ENCODE measurements at places on chromosomes 12 and 14. TPM values are rescaled to one million over a fixed set of nuclear protein-coding genes. Genes with fewer than 3 reads are reported as not detected.

DNA sequence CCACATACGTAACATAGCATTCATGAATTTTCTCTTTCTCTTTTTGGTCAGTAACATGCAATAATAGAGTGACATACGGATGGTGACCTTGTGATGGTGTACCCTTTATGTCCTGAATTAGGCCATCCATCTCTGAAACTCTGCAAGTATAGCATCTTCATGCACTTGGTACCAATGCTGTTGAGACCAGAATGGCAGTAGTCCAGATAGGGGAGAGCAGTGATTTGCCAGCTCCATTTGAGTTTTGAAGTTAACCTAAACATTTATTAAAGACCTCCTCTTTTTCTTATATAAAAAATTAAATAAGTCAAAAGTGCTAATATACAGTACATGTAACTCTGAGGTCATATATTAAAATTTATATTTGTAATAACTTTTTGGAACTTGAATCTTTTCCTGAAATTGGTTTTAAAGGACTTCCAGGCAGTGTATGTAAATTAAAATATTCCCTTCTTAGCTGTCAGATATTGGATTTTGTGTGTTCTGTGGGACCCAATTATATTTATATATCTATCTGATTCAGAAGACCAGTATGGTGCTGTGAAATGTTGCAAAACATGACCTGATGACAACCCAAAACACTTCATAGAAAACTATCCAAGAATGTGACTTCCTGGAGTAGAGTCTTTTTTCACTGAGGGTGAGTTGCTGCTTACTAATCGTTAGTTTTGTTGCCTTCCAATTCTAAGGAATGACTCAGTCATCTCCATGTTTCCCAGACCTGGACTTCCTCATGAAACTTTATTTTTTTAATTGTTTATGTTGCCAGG is 3.5 kb downstream of the ELK3 start:
- H3K27me3 ChIP-seq = no peaks in the 10 kb centered on the region
- H3K4me1 ChIP-seq = peaks cover 22% of the 10 kb centered on the region
- peak overlapping the region; percentile 69 for H3K27ac ChIP-seq
- no peaks in the 10 kb centered on the region for H3K36me3 ChIP-seq
- DNase-seq = no peak
- H3K4me3 ChIP-seq = no peak overlapping the region

PYGL gene
- total RNA-seq = 59.9 TPM

DNA sequence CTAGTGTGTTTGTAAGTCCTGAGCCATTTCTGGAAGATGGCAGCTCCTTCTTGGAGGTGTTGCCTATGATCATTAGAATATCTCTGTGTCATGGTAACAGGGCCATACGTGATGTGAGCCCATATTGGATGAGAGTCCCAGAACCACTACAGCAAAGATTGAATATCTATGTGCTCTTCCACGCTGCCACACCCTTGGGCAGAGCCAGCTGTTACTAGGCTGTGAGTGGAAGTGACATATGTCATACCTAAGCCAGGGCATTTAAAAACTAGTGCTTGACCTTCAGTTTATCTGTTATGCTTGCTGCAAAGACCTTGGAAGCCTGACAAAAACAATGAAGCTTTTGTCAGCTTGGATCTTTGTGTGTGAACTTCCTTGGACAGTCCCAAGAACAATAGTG is 495.1 kb upstream of the CCDC196 start:
- no peaks in the 10 kb centered on the region for H3K36me3 ChIP-seq
- H3K4me3 ChIP-seq = no peak overlapping the region
- no peaks in the 10 kb centered on the region for H3K27me3 ChIP-seq

- no peaks in the 10 kb centered on the region for H3K36me3 ChIP-seq
- H3K4me3 ChIP-seq = no peak overlapping the region
- no peaks in the 10 kb centered on the region for H3K27me3 ChIP-seq
- H3K4me1 ChIP-seq = no peaks in the 10 kb centered on the region
- no peak overlapping the region for H3K27ac ChIP-seq
Measured at GRCh38 chr14:32968972-32969544, 30.4 kb downstream of the NPAS3 start.

DNA sequence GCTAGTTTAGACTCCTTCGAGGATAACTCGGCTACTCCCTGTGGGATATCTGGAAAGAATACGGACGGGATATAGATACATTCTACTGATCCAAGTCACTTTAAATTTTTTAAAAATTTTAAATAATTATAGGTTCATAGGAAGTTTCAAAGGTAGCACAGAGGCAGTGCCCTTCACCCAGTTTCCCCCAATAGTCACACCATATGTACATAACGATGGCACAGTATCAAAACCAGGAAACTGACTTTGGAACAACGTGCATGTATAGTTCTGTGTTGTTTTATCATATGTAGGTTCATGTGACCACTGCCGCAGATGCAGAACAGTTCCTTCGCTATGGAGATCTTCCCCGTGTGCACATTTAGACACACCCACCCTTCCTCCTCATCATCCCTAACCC is 352.3 kb downstream of the CACNA1C start:
- H3K27me3 ChIP-seq = no peaks in the 10 kb centered on the region
- H3K4me3 ChIP-seq = no peak overlapping the region
- H3K36me3 ChIP-seq = no peaks in the 10 kb centered on the region
- H3K4me1 ChIP-seq = no peaks in the 10 kb centered on the region

CHFR gene
- 20.0 TPM for total RNA-seq

GRCh38 chr14:77133720-77134338 is 7.8 kb downstream of the ZDHHC22 start:
- DNase-seq = peak; percentile 69
- H3K27me3 ChIP-seq = peaks cover 22% of the 10 kb centered on the region
- H3K4me3 ChIP-seq = no peak overlapping the region
- H3K36me3 ChIP-seq = no peaks in the 10 kb centered on the region

- no peaks in the 10 kb centered on the region for H3K36me3 ChIP-seq
- H3K4me1 ChIP-seq = no peaks in the 10 kb centered on the region
- H3K4me3 ChIP-seq = no peak overlapping the region
- DNase-seq = no peak
Measured at GRCh38 chr12:31205054-31205453, 120.9 kb downstream of the SINHCAF start.

PTHLH gene
- 0.18 TPM for total RNA-seq

DNA sequence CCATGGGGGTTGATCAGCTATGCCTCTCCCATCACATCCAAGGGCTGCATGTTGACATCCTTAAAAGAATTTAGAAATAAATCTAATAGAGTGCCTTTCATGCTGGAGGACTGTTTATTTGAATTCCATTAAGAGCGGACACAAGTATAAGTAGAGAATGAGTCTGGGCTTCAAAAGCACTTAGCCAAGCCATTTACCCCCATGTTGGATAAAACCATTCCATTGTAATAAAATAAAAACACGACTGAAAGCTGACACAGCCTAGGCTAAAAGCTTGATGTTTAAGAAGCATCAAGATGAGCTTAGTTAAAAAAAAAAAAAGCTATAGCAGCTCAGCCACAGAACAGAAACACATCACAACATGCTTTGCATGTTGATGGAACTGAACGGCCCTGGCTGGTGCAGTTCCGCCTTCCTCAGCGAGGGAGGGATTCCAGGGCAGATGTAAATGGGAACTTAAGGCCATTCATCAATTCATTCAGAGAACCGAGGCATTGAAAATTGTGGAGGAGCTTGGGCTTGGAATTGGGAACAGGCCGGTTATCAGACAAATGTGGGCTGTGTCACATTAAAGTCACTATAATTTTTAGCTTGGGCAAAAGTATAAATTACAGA is 41.2 kb downstream of the TMEM132D start:
- DNase-seq = no peak
- no peaks in the 10 kb centered on the region for H3K4me1 ChIP-seq
- no peak overlapping the region for H3K27ac ChIP-seq

DNA sequence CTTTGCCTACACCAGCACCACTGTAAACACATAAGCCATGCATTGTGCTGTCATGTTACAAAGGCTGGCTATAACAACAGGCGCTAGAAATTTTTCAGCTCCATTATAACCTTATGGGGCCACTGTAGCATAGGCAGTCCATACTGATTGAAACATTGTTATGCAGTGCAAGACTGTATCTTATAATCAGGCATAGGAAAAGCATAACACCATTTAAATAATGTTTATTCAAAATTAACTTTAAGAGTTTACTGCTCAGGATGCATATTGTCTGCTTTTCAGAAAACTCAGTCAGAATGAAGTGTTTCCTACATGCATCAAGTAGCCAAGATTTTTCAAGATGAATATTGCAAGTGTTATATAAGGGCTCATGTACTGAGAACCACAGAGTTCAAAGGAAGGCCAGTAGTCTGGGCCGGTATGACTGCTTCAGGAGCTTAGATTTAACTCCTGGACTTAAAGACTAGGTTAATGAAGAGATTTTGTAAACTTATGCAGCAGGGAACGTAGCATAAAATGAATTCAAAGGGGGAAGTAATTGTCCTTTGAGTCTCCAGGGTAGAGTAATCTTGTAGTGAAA is 46.9 kb downstream of the ATXN7L3B start:
- DNase-seq = no peak
- H3K27me3 ChIP-seq = no peaks in the 10 kb centered on the region
- H3K36me3 ChIP-seq = no peaks in the 10 kb centered on the region
- no peak overlapping the region for H3K27ac ChIP-seq
- H3K4me3 ChIP-seq = no peak overlapping the region
- H3K4me1 ChIP-seq = no peaks in the 10 kb centered on the region

DNA sequence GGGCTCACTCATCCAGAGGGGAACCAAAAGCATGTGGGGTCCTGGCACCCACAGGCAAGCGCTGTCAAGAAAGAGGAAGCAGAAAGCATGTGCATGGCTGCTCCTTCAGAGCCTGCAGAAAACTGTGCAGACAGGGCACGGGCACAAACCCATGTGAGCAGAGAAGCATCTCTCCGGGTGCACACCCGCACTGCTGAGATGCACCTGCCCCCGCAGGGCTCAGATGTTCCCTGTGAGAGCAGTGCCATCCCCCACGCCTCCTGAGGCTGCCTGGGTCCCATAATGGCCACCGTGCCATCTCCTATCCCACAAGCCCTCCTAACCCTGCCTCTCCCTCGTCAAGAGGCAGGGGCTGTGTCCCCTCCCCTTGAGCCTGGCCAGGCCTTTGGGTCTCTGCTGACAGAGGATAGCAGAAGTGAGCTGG is 32.3 kb upstream of the INF2 start:
- H3K27me3 ChIP-seq = peaks cover 7% of the 10 kb centered on the region
- no peaks in the 10 kb centered on the region for H3K4me1 ChIP-seq
- no peak overlapping the region for H3K4me3 ChIP-seq
- no peak for DNase-seq
- no peak overlapping the region for H3K27ac ChIP-seq

DNA sequence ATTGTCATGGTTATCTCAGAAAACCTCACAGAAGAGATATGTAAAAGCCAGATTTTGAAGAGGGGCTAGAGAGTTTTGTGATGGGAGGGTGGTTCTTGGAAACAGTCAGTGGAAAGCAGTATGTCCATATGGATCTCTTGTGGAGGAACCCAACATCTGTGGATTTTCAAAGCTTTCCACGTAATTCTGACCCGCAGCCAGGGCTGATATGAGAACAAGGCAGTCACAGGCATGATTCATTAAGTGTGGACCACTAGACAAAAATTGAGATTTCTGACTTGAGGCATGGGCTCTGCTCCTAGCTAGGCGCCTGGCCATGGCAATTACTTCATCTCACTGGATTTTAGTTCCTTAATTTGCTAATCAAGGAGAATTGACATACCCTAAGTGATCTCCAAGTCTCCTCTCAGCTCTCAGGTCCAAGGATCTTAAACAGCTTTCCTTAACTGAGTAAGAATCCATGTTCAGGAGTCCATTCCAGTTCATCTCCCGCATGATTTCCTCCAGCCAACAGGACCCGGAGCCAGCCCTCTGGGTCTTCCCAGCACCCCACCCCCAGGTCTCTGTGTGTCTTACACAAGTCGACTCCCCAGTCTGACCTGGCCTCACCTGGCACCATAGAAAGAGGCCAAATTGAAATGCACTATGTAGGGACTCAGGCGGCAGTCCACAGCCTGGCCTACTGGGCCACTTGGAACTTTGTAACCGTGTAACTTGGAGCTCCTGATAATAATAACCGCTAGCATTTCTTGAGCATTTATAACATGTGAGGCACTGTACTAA is 176.3 kb upstream of the PARP11 start:
- no peak for DNase-seq
- no peak overlapping the region for H3K4me3 ChIP-seq
- H3K27me3 ChIP-seq = no peaks in the 10 kb centered on the region
- no peak overlapping the region for H3K27ac ChIP-seq
- H3K36me3 ChIP-seq = no peaks in the 10 kb centered on the region

DNA sequence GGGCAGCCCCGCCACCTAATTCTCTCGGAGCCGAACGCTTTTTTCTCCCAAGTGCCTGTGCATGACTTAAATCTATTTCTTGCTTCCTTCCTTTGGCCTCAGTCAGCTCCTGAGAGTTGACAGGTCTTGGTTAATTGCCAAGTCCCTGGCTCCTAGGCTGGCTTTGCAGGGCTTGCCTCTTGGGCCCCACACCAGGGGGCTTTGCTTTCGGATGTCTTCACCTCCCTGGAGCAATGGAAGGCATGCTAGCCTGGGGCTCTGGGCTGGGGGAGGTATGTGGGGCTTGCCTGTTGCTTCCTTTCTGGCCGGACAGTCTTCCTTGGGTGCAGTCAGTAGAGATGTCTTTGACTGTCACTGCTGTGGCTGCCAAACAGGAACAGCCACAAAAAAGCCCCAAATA is 2.2 kb upstream of the KRT80 start:
- no peaks in the 10 kb centered on the region for H3K27me3 ChIP-seq
- H3K4me1 ChIP-seq = peaks cover 27% of the 10 kb centered on the region
- no peaks in the 10 kb centered on the region for H3K36me3 ChIP-seq
- DNase-seq = no peak
- H3K4me3 ChIP-seq = no peak overlapping the region

FAM186B gene
- 0.42 TPM for total RNA-seq

CLEC4D gene
- total RNA-seq = not detected

- DNase-seq = no peak
- H3K4me3 ChIP-seq = no peak overlapping the region
- H3K27me3 ChIP-seq = no peaks in the 10 kb centered on the region
- H3K4me1 ChIP-seq = no peaks in the 10 kb centered on the region
- H3K27ac ChIP-seq = no peak overlapping the region
- no peaks in the 10 kb centered on the region for H3K36me3 ChIP-seq
Measured at GRCh38 chr12:22408610-22409376, 74.3 kb upstream of the ST8SIA1 start.

GRCh38 chr12:131117438-131118245 is 163.9 kb downstream of the ADGRD1 start:
- DNase-seq = no peak
- no peak overlapping the region for H3K4me3 ChIP-seq
- H3K27me3 ChIP-seq = no peaks in the 10 kb centered on the region
- H3K36me3 ChIP-seq = no peaks in the 10 kb centered on the region

ERP29 gene
- total RNA-seq = 73.2 TPM

LTBR gene
- 108 TPM for total RNA-seq

CMA1 gene
- total RNA-seq = not detected

DNA sequence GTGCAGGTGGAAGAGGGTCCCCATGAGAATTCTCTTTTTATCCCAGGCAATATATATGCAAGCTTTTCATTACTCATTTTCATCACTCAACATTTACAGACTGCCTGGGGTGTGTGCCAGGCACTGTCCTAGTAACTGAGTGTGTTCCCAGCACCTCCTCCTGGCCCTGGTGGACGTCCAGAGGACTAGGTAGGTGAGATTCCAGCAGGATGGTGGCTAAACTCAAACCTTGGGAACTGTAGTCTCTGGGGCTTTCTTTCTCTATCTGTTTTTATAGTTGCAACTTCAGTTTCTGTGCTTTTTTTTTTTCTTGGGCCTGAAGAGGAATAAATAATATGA is 63.8 kb downstream of the SUSD6 start:
- H3K4me1 ChIP-seq = peaks cover 38% of the 10 kb centered on the region
- DNase-seq = no peak
- H3K27ac ChIP-seq = peak overlapping the region; percentile 88

GRCh38 chr12:120861074-120861795 is 42.9 kb downstream of the SPPL3 start:
- H3K27ac ChIP-seq = no peak overlapping the region
- H3K4me3 ChIP-seq = no peak overlapping the region
